Foreskin keratinocyte (primary cell): ENCODE measurements at places on chromosomes 1 and 21. TPM values are rescaled to one million over a fixed set of nuclear protein-coding genes. Genes with fewer than 3 reads are reported as not detected.

Gene PTPN22
- polyA plus RNA-seq: 0.03 and 0.17 TPM in 2 replicates

Gene SPATA21
- 0.02 TPM in 1 of 2 replicates, not detected in the other for polyA plus RNA-seq

Gene DUSP23
- 56.7 and 59.7 TPM in 2 replicates for polyA plus RNA-seq

Gene HAPLN2
- polyA plus RNA-seq: not detected in 2 replicates

Gene NTMT2
- not detected in 2 replicates for polyA plus RNA-seq

Gene ECM1
- polyA plus RNA-seq: 87.6 and 100 TPM in 2 replicates

Gene ASCL5
- polyA plus RNA-seq: 0.04 TPM in 1 of 2 replicates, not detected in the other

Gene KCNK2
- polyA plus RNA-seq: 0.07 and 0.11 TPM in 2 replicates

Gene URB2
- polyA plus RNA-seq: 3.6 and 5.2 TPM in 2 replicates
